ENCODE measurements at places on chromosomes 4 and X.

GRCh38 chr4:187181054-187181453 is 457.4 kb upstream of the FAT1 start:
- no peak for DNase-seq

DNA sequence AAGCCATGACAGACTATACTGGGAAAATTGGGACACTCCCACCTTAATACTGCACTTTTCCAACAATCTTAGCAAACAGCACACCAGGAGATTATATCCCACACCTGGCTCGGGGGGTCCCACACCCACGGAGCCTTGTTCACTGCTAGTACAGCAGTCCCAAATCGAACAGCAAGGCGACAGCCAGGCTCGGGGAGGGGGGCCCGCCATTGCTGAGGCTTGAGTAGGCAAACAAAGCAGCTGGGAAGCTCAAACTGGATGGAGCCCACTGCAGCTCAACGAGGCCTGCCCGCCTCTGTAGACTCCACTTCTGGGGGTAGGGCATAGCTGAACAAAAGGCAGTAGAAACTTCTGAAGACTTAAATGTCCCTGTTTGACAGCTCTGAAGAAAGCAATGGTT is 118.3 kb downstream of the MAGEB5 start:
- no peak for DNase-seq

- DNase-seq: no peak
These were observed 210.4 kb upstream of the GALNTL6 start for GRCh38 chr4:171602638-171603355.

- DNase-seq: no peak
These were observed 182.8 kb downstream of the QDPR start for GRCh38 chr4:17329046-17329445.

DNA sequence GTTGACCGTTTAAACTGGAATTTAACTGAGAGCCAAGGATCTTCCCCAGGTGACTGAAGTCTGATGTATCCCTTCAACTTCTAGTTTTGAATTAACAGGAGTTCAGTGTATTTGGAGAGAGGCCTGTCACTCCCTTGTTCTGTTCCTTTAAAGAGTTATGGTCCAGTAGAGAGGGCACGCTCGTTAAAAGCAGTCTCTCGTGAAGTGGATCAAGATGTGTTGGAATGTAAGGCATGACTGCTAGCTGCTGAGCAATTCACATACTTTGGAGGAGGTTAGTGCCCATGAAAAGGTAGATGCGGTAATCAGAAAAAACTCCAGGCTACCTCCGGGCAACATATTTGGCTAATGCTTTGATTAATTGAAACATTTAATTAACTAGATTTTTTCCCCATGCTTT is 65.7 kb downstream of the SHROOM2 start:
- no peak for DNase-seq

Data from DMS79 treated with DMSO at 0.1 percent for 48 hours (cell line).